ENCODE measurements at places on chromosomes 6 and 20.

DNA sequence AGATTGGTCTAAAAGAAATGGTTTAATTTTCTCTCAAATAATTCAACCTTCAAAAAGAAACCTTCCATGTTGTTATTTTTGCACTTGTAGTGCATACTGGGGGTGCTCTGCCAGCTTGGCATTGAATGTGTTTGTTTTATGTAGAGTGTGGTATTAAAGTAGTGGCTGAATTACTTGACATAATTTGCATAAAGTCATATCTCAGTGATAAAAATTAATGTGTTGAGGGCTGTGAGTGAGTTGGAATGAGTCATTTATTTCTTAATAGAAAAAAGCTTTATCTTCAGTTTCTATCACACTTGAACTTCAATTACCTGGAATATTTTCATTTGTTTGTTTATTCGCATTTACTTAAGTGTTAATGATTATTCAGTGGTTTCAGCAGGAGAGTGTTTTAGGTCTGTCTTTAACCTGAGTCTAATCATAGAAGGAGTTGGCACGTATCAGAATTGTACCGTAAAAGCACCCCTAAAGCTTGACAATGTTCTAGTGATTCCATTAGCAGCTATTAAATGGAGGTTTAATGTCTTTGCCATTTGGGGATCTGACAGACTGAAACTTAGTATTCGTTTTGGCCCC, 801.2 kb upstream of the FLRT3 start:
- no peak for DNase-seq

DNA sequence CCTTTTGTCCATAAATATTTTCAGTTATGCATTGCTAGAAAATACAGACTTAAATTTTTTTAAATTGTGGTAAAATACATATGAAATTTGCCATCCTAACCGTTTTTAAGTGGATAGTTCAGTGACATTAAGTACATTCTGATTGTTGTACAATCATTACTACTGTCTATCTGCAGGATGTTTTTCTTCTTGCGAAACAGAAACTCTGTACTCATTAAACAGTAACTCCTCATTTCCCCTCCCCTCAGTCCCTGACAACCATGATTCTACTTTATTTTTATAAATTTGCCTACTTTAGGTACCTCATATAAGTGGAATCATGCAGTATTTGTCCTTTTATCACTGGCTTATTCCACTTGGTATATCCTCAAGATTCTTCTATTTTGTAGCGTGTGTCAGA, 21.3 kb downstream of the TAF11 start:
- DNase-seq: no peak

GRCh38 chr6:10424040-10424439, 9.2 kb upstream of the TFAP2A start:
- no peak for DNase-seq

DNA sequence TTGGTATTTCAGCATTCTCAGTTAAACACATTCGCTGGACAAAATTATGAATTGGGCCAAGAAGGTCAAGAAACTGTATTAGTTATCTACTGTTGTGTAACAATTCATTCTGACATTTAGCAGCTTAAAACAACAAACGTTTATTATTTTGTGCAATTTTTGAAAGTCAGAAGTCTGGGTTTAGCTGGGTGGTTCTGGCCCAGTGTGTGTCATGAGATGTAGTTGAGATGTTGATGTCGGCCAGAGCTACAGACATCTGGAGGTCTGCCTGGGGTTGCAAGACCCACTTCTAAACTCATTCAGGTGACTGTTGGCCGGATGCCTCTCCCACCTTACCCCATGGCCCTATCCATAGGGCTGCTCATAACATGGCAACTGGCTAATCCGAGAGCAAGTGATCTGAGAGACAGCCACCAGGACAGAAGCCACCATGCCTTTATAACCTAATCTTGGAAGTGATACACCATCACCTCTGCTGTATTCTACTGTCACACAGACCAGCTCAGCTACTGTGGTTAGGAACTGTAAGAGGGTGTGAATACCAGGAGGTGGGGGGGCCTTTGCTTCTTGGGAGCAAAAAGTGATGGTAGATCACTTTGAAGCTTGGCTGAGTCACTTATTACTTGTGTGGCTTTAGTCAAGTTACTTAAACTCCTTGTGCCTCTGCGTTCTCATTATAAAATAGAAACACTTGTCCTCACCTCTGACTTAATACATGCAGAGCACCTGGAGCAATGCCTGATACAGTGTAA, 217.0 kb upstream of the MYLIP start:
- DNase-seq: peak; percentile 20

DNA sequence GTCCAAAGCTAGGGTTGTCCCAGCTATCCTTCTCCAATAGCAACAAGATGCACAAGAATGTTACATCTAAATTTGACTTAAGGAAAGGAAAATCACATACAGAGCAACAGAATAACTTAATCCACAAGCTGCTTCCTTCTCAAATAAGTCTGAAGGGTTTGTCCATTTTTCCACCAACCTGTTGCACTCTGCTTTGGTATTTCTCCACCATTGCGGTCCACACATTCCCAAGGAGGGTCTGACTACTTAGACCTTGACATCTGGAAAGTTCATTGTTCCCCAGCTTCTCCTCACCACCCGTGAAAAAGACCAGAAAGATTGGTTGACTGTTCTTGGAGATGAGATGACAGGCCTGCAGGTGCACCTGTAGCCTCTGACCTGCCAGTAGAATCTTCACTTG, 72.5 kb downstream of the PDSS2 start:
- no peak for DNase-seq

DNA sequence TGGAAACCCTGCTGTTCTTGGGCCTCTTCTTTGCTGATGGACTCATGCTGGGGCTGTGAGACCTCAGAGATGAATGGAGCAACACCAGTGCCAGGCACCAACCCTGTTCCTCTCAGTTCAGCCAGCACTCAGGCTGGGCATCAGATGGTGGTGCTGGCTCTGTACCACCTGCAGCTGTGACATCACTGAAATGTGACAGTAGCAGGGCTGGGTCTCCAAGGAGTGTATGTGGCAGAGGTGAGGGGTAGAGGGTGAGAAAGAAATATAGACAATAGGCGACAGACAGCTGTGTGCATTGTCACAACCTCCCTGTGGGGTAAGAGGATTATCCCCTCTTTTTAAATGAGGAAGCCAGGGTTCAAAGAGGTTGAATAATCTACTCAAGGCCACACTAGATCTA, at the start of gene TP53TG5:
Gene TP53TG5, minus strand, starts transcription at position 135 of the 400 bp plus-strand sequence. Its CDS starts 89 bp downstream, at position 46.
- no peak for DNase-seq

- DNase-seq: no peak
Observed at GRCh38 chr6:2748183-2748582, 2.5 kb downstream of the MYLK4 start.

- no peak for DNase-seq
Observed at GRCh38 chr20:63026582-63027165, 19.9 kb upstream of the BHLHE23 start.

DNA sequence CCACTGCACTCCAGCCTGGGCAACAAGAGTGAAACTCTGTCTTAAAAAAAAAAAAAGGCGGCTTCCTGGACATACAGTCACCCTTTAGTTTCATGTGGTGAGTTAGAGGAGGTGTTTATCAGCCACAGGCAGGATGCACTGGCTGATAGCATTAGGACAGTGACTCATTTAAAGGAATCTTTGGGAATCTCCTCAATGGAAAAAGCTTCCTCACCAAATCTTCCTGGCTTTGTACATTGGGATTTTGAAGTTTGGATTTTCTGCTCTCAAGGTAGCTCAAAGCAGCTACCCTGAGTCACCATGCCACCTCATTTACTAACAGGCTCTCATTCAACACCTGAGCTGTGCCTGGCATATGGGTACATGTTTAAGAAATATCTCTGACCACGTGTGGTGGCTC, 20.2 kb downstream of the PRPH2 start:
- no peak for DNase-seq

Measured in stimulated activated CD8-positive, alpha-beta memory T cell treated with anti-CD3 and anti-CD28 coated beads, Interleukin-4, amount 100 ng/mL, for 24 hours (primary cell).